ENCODE measurements at places on chromosomes 7 and 10. TPM values are rescaled to one million over a fixed set of nuclear protein-coding genes. Genes with fewer than 3 reads are reported as not detected.

DNA sequence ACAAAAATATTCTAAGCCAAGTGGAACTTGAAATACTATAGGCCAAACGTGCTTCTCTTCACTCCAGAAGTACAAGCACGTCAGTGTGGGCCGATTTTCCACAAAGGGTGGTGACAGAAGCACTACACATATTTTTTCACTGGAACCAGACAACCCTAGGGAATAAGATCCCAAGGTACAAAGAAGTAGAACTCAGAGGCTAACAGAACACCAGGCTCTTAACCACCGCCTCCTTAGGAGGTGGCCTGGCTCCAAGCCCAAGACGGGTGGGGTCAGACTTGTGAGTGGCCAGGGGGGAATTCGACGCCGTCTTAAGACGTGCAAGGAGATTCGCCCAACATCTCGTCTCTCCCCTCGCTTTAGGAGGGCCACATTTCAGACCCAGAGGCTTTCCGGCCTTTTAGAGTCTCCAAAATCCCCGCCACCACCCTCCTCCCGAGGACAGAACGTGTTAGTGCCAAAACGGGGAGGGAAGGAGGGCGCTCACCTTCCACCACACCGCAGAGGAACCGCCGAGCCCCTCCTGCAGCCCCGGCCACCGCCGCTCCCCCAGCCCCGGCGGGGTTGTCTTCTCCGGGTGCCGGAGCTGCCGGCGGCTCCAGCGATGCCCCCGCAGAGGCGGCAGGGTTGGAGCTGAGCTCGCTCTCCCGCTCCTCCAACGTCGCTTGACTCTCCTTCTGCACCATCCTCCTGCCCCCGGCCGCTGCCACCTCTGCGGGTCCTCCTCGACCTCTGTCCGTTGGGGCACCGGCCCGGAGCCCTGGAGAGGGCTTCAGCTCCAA lies 716 bp downstream of the OGA start:
- peak; percentile 83 for DNase-seq

DNA sequence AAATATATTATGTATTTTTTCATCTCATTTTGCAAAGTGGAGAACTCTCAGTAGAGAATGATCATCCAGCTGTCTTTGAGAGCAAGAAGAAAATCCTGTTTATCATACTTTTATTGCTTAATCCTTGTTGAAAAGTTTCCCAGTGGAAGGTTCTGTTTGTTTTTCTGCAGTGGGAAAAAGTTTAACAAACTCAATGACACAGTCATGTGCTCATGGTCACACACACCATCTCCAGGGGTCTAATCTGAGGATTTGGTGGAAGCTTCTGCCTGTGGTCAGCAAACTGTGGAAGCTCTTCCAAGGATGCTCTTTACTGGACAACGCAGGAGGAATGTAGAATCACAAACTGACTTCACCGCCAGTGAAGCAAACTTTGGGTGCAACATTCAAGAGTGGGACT lies 1003.9 kb downstream of the SORCS3 start:
- DNase-seq: no peak

- no peak for DNase-seq
Measured at GRCh38 chr7:157775560-157776332, 438.9 kb downstream of the DNAJB6 start.

DNA sequence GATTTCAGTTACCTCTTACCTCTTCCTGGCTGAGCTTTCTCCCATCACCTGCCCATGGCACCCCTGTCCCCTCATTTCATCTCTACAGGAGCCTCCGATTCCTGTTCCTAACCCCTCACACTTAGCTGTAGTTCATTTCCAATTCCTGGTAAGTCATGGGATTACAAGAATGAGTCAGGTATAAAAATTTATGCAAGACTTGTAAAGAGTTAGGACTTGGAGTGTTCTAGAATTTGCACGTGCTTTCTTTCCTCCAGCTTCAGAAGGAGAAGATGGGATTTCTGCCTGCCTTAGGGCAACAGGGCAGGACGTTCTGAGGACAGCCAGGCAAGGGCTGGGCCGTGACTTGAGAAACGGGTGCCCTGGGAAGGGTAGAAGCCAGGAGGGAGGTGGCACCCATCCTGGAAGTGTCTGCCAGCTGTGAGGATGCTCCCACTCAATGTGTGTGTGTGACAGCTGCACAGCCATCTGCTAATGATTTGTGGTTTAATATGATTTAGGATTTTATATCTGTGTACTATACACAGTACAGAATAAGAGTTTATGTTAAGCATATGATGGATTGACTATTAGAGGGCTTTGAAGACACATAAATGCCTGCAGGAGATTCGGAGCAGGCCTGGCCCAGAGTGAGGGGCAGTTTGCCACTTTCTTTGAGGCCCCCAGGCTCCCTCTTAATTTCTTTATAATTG lies 81.5 kb upstream of the VIPR2 start:
- DNase-seq: no peak

Gene WNT8B
- total RNA-seq: not detected

Gene URGCP
- 23.9 TPM for total RNA-seq

GRCh38 chr7:42831718-42832522 lies 80.0 kb downstream of the C7orf25 start:
- no peak for DNase-seq

- no peak for DNase-seq
Measured at GRCh38 chr10:48613016-48613415, 8.1 kb upstream of the ARHGAP22 start.

- no peak for DNase-seq
Measured at GRCh38 chr7:134943785-134944400, 42.4 kb upstream of the AGBL3 start.

- no peak for DNase-seq
Measured at GRCh38 chr7:1492640-1493039, 11.5 kb downstream of the INTS1 start.

DNA sequence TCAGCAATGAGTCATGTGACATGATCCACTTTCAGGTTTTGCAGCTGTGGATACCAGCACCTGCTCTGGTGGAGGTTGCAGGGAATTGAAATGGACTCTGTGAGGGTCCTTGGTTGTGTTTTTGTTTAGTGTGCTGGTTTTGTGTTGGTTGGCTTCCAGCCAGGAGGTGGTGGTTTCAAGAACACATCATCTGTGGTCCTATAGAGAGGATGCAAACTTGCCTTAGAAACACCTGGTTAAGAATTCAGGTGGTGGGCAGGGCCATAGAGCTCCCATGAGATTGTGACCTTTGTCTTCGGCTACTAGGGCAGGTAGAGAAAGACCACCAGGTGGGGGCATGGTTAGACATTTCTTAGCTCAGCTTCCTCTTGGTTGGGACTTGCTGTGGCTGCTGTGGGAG lies 59.2 kb upstream of the CYP2C9 start:
- DNase-seq: no peak
